Inflammatory macrophage (primary cell): ENCODE measurements at places on chromosomes 1 and 21.
A peak's percentile ranks its signal among the peaks of the same experiment; 100 is the strongest.

DNA sequence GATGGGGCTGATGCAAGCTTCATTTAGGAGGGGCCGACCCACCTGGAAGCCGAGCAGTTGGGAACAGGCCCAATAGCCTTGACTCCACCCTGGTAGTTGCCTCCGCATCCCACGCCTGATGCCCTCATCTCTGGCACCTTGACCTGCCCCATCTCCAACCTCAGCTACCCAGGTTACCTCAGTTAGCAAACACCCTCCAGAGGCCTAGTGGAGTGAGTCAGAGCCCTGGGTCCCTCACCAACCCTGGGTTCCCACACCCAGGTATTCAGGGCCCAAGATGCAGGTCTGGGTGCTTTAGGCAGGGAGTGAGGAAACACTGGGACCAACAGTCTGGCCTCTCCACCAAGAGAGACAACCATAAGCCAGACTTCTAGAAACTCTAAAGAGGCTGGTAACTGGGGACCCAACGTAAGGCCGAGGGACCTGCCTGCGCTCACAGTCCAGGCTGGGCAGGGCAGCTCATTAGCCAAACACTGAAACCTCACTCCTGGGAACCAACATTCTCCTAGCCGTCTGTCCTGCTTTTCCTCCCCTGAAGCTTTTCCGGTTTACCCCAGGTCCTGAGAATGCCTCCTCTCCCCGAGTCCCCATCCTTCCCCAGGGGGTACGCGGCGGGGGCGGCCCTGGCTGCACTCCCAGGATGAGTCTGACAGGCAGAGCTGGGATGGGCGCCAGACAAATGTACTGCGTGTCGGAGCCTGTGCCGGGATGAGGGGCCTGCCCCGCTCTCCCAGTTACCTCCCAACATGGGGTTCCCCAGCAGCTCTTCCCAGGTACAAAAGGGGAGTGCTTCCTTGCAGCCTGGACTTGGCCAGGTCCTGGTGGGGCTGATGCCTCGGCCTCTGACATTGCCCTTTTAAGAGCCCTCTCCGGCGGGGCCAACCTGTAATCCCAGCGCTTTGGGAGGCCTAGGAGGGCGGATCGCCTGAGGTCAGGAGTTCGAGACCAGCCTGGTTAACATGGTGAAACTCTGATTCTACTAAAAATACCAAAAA is 8.9 kb upstream of the CELSR2 start:
- DNase-seq = peak; percentile 27

DNA sequence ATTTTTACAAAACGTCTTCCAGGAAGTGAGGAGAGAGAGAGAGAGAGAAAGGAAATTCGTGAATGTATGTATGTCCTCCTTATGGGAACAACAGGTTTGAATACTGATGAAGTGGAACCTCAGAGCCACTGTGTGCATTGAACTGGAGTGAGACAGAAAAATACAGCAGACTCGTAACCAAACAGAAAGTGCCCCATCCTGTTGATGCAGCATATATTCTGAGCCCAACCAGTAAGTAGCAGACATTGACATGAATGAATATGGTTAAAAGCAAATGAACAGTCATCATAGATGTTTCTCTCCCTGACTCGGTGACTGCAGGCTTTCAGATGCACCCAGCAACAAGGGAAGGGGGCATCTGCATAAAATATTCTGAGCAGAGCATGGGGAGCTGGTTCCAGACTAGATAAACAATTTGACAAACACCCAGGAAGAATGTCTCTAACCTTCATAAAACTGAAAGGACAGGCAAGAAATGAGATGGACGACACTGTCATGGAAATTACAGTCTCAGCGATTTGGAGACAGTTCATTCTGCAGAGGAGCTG is 471.0 kb upstream of the PBX1 start:
- DNase-seq = no peak

DNA sequence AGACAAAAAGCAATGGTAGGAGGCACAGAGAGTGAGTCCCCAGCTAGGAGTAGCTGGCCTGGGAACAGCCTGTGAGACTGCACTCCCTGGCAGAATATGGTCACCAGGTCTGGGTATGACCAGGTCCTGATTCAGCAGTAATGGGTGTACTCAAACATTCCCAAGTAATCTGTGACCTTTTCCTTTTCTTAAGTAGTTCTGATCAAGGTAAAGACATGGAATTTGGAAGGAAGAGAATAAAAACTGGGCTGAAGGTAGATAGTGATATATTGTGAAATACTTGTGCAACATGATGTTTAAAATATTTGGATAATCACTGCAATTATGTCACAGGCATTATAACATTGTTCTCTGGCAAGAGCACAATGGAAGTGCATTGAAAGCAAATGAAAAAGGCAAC is 147.2 kb upstream of the DPYD start:
- DNase-seq = no peak

- DNase-seq = no peak
Observed at GRCh38 chr1:15577691-15578090, 7.2 kb downstream of the AGMAT start.

DNA sequence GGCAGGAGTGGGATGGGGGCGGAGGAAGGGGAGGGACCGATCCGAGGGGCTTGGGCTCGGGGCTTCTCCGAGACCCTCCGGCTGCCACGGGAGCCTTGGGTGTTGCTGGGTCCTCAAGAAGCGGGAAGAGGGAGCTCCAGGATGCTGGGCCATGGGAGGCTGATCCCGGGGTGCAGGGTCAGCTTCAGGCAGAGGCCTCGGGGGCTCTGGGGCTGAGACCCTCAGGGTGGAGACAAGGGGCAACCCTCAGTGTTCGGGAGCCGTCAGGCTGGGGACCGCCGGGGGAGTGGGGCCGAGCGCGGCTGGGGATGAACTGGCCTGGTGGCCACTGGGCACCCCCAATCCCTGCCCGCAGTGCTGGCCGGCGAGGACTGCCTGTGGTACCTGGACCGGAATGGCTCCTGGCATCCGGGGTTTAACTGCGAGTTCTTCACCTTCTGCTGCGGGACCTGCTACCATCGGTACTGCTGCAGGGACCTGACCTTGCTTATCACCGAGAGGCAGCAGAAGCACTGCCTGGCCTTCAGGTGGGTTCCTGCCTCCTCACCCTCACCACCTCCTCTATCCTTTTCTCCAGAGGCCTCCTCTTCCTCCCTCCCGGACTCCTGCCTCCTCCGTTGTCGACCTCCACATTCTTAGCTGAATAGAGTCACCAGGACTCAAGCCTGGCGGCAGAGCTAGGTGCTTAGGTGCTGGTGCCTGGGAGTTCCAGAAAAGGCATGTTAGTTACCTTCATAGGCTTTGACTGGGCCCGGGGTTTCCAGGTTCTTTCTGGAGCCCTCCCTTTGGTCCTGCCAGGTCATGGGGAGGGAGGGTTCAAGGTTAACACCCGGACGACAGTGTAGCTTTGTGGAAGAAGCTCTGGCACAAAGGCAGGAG is 631 bp downstream of the SHISA4 start:
- DNase-seq = no peak

DNA sequence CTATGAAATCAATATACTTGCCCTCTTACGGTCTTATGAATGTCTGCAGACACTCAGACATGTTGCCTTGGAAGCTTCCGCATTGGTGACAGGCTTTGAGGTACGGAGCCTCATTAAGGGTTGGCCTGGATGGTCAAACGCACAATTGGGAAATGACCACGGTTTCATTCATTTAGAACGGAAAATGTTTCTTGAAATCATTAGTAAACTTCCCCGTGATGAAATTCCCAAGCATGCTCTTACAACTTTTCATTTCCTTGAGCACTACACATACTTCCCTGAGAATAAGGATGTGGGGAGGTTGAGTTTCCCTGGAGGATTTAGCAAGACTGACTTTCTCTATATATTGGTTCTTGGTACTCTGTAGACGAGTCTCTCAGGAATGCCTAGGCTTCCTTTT is 146.3 kb downstream of the HLX start:
- DNase-seq = peak; percentile 73

- no peak for DNase-seq
Observed at GRCh38 chr1:89822109-89822962, 1.5 kb downstream of the LRRC8D start.

- DNase-seq = no peak
Observed at GRCh38 chr21:45104560-45104959, 30.2 kb downstream of the ADARB1 start.

DNA sequence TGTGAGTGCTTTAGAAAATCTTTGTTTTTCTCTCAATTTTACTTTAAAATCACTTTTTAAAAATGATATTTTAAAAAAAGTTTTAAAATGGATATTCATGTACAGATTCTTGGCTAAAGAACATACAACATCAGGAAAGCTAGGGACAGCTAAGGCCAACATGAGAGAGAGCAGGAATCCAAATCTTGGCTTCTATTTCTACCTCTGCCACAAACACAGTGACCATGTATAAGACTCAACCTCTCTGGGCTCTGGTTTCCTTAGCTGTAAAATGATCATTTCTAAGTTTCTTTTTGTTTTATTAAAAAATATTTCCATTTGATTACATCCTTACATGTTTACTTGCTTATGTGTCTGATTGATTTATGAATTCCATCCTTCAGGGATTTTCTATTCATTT is 1.2 kb downstream of the VCAM1 start:
- no peak for DNase-seq

GRCh38 chr21:37058261-37058660 is 14.6 kb downstream of the PIGP start:
- DNase-seq = no peak

DNA sequence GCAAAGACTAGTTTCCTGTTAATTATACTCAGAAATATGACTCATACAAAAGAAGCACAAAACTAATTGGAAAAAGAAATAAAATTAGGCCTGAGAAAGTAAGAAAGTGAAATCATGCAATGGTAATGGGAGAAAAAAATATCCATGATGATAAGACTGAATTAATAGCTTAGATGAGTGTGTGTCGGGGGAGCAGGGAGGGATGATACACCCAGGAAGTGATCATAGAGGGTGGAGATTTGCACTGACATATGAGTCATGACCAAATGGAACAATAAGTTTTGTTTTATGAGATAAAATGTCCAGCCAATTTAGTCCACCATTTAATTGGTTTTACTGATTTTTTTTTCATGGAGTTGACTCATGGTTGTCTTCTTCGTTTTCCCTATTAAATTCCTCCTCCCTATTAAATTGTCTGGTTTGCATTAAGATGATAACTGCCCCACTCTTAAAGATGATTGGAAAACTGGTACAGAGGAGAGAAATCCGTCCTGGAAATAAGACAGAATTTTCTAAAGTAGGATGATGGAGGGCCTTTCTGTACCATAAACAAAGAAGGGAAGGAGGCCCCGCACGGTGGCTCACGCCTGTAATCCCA is 111.7 kb upstream of the KCNJ6 start:
- DNase-seq = no peak

DNA sequence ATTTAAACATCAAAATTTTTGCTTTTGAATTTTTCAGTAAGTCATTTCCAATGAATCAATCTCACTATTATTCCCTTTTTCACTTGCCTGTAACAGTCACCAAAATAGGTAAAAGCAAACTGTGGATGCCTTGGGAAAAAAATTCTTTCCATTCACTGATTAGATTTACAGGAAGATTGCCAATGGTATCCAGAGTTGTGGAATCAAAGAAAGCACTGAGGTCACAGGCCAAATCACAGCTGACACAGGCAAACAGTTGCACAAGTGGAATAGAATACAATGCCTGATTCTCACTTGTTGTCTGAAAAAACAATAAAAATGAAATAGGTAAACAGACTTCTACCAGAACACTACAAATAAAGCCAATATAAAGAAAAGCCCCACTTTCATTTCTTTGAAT is 48.4 kb downstream of the LTN1 start:
- DNase-seq = no peak

- no peak for DNase-seq
Observed at GRCh38 chr1:150162582-150162861, 12.8 kb downstream of the PLEKHO1 start.

- DNase-seq = no peak
Observed at GRCh38 chr1:35931446-35932157, 697 bp downstream of the AGO3 start.

DNA sequence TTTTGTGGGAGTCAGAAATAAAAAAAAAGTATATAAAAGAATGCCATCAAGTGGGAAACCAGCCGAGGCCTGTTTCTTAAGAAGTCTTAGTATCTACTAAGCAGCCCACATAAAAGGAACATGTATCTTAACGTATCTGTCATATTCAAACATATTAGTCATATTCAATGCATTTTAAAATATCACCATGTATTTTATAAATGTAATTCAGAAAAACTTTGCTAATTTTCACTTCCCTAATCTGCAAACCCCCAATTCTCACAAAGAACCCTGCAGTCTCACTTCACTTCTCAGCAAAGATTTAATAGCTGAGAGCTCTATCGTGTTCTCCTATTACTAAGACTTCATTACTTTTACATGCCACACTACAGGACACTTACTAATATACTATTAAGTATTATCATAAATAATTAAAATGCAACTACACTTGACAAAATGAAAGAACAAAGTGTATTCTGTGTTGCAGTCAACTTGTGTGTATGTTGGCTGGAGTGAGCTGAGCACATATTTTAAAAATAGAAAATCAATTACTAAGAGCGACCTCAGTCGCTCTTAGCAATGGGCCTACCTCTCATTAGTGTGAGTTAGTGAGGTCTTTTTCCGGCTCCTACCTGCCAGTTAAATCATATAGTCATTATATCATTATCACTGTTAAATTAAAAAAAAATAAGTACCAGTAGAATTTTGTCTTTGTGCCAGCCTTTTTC is 484.3 kb downstream of the LMO4 start:
- no peak for DNase-seq

DNA sequence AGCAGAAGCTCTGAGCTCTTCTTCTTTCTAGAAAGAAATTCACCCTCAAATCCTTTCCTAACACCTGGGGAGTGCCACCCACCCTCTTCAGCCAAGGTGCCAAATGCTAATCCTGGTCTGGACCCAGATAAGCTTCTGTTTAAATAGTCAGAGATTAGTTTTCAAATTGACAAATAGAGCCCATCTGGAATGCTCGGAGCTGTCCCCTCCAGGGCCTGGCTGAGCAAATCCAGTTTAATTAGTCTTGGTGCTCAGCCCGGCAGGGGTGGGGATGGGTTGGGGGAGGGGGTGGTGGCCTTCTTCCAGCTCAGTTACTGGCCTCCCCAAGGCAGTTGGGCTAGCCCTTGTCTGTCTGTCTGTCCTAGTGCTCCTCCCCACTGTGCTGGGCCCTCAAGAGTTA is 269.5 kb downstream of the GRIK3 start:
- DNase-seq = no peak

DNA sequence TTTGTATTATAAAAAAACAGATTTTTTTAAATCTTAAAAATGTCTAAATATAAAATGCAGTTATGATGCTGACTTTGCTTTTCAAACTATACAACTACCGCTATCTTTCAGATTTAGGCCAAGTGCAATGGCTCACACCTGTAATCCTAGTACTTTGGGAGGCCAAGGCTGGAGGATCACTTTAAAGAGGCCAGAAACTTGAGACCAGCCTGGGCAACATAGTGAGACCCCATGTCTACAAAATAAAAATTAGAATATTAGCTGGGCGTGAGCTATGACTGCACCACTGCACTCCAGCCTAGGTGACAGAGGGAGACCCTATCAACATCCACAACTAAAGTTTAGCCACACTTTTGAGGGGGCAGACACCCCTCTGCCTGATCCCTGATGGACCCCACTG is 20.3 kb downstream of the ZBTB17 start:
- DNase-seq = no peak
